Activated CD4-positive, alpha-beta T cell treated with anti-CD3 and anti-CD28 coated beads, Interleukin-10, Interleukin-2, amounts not matched to agents 100 ng/mL and 50 ng/mL, durations not matched to agents 16 hours and 8 hours (primary cell): ENCODE measurements at places on chromosomes 7 and 10.

DNA sequence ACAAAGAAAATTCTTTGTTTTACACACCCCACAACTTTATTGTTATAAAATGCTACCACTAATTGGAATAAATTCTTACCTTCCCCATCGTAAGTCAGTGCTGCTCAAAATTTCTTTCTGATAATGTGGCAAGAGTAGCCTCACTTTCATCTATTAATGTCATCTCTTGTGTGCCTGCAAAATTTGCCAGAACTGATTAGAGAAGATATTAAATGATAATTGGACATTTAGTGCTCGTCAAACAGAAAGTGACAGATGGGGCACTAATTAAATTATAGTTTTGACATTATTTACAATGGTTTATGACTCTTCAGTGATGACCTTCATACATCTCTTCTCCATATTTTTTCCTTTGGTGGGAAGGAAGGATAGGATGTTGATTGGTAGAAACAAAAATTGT lies 690.9 kb downstream of the NXPH1 start:
- DNase-seq = no peak

GRCh38 chr7:144854839-144855424 lies 19.1 kb upstream of the TPK1 start:
- DNase-seq = no peak

DNA sequence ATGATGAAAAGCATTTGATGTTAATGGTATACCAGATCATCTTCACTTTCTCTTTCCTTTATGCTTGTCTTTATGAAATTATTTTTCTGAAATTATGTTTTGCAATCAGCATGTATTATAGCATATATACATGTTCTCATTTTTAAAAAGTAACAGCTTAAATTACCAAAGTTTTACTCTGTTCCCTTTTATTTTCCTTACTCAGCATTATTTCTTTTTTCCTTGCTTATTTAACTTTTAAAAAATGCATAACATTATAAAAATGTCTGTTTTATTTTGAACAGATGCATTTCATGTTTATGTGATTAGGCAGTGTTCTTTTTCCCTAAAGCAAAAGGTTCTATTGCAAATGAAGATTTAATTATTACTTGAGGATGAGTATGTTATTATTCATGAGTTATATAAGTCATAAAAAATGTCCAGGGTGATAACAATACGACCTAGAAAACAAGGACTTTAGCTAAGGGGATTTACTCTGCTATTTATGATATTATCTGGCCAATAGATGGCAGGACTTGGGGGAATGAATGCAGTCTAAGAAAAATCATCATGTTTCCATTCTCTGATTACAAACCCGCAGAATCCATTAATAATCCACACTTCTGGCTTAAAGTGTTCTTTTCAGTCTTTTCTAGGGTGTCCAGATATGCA lies 38.5 kb downstream of the CABCOCO1 start:
- no peak for DNase-seq

GRCh38 chr10:101018600-101019439 lies 12.1 kb downstream of the PDZD7 start:
- DNase-seq = peak; percentile 85

DNA sequence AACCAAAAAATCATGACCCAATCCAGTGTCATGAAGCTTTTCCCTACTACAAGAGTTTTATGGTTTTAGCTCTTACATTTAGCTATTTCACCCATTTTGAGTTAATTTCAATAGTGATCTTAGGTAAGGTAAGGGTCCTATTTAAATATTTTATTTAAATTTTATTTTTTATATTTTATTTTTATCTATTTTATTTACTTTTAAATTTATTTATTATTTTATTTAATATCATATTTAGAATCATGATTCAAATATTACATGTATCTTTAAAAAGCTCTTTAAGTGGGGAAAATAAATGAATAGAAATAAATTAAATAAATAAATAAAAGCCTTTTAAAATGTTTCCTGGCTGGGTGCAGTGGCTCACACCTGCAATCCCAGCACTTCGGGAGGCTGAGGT lies 276.0 kb downstream of the SKIDA1 start:
- DNase-seq = no peak

DNA sequence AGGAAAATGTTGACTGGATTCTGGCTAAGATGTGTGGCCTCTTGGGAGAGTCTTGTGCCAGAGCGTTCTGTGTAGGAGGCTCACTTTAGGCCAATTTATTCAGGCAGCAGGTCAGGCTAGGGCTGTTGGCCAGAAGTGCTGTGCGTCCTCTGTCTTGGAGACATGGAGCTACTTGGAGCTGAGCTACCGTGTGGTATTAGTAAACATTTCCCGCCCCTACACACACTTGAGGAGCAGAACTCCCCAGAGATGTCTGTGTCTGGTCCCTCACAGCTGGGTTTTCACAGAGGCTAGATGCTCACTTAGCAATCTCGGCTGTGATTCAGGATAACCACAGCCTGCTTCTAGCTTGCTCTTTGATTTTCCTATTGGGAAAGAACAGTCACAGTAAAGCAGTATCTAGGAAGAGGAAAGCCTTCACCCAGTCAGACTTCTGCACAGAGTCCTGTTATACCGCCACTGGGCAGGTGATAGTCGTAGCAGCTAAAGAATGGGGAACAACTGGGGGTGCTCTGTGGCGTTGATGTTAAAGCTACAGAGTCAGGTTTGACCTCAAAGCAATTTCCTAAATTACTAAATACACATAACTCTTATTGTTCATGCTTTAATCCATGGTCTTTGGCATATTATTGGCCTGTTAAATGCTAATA lies 86.7 kb downstream of the MDFIC start:
- peak; percentile 32 for DNase-seq

GRCh38 chr7:371119-371778 lies 81.3 kb downstream of the FOXL3 start:
- DNase-seq = no peak

DNA sequence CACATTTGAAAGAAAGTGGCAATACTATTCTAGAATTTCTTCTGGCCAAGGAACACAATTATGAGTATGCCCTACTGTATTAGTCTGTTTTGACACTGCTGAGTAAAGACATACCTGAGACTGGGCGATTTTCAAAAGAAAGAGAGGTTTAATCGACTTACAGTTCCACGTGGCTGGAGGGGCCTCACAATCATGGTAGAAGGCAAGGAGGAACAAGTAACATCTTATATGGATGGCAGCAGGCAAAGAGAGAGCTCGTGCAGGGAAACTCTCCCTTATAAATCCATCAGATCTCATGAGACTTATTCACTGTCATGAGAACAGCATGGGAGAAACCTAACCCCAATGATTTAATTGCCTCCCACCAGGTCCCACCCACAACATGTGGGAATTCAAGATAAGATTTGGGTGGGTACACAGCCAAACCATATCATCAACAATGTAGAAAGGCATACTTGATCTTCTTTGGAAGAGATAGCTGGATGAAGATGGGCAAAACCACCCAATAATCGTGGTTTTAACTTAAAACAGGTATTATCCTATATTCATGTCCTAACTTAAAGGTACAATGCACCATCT lies 113.9 kb downstream of the ETV1 start:
- DNase-seq = no peak

GRCh38 chr10:45471059-45471458 lies 97.0 kb downstream of the ALOX5 start:
- DNase-seq = no peak

- no peak for DNase-seq
Observed at GRCh38 chr7:147937428-147937827, 653.1 kb upstream of the C7orf33 start.

- no peak for DNase-seq
Observed at GRCh38 chr10:74825371-74826141, 844 bp upstream of the KAT6B start.

- no peak for DNase-seq
Observed at GRCh38 chr7:17535776-17536175, 237.3 kb downstream of the AHR start.

DNA sequence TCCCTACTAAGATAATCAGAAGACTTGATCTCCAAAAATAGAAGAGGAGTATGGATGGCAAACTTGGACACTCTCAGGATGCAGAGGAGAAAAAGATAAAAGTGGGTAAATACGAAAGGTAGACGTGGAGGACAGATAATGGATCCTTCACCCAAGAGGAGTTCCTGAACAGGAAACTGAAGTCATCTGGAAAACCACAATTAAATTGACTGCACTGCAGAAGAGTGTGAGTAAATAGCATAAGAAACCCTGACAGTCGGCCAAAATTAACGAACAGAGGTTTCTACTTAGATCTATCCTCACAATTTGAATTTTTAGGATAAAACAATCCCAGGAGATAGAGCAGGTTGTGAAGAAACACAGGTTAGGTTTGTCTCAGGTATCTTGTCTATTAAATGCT lies 70.5 kb downstream of the SDK1 start:
- DNase-seq = peak; percentile 3

DNA sequence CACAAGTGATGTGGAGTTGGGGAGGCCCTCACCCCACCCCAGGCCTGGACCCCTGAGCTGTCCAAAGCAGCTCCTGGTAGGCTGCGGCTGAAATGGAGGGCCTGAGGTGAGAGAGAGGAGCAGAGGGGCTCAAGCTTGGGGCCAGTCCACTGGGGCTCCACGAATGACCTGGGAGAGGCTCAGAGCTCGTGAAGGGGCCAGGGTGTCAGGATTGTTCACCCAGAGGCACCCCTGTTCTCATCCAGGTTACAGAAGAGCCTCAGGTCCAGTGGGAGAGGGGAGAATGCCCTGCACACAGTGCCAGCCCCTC lies 102.2 kb upstream of the RET start:
- no peak for DNase-seq

DNA sequence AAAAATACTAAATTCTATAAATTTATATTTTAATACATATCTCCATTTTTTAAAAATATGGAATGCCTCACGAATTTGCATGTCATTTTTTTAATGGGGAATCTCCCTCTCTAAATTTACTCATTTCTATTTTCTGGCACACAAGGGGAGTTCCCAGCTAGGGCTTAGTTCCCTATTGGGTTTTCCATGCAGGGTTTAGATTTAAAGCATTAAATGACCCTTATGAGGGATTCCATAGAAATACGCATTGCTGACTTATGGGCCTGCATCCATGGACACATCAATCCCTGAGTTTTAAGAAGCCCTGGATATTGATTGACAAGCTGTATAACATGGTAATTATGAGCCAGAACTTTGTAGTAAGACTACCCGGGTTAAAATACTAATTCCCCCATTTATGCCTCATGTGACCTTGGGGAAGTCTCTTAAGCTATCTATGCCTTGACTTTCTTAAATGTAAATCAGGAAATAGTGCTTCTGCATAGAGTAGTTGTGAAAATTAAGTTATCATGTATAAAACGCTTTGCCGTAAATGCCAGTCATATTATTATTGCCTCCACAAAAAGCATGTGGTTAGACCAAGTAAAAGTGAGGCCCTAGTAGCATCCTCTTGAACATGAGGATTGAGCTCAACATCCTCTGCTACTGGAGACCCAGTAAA lies 78.8 kb upstream of the ANKRD1 start:
- DNase-seq = no peak

GRCh38 chr7:1200045-1200444 lies 32.6 kb upstream of the UNCX start:
- DNase-seq = no peak

DNA sequence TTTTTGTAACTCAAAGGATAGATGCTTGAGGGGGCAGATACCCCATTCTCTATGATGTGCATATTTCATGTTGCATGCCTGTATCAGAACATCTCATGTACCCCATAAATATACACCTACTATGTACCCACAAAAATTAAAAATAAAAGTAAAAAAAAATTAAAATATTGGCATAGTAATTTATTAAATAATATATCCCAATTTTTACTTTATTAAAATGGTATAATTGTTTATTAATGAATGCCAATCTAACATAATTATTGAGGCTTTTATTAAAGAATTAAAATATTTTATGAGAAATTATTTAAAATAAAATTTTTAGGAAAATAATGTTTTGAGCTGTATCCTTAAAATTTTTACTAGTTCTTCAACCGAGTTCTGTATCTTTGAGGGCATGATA lies 18.9 kb upstream of the HBP1 start:
- DNase-seq = no peak

GRCh38 chr10:83543691-83544462 lies 595.4 kb upstream of the GHITM start:
- DNase-seq = no peak

DNA sequence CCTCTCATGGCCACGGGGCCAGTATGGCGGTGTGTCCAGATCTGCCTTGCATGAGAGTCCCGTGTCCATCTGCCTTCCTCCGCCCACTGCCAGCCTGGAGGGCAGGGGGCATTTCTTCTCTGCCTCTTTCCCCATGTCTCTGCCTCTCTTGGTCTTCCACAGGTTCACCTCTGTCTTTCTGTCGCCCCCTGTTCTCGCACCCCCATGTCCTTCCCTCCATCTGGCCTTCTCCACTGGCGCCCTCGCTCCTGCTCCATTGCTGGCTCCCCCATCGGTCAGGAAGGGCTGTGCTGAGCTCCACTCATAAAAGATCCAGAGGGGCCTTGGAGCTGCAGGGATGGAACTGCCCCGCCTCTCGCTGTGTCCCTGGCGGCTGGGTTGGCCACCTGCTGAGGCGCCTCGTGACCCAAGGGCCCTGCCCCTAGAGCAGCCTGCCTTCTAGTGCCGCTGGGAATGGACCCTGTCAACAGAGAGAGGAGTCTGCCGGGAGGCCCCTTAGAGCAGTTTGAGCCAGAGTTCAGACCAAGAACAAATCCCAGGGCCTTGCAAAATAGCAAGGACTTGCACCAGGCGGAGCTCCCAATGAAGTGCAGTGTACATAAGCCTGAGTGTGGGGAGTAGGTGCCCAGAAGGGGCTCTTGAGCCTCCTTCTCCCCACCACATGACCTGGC lies 42.0 kb downstream of the GOLGA7B start:
- DNase-seq = no peak

DNA sequence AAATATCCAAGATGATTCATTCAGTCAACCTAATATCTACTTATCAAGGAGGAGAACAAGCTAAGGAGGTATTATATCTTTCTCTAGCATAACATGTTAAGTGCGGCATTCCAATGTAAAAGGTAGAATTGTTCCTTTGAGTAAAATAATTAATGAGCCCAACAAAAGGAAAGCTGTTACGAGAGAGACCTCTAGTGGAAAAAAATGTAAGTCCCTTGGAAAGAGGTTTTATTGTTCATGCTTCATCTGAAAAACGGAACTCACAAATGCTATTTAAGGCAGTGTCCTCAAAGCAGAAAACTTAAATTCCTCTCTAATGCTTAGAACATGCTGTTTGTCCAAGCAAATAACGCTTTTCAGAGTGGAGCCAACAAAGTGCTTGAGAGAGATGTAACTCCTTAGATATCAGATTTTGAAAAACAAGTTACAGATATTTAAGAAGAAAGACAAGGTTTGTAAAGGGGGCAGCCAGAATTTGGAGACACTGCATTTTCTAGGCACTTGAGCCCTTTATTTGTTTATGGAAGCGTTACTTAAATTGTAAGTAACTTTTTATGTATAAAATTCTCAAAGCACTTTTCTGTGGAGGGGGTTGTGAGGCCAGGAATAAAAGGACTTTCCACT lies 119.9 kb downstream of the TFEC start:
- peak; percentile 11 for DNase-seq

GRCh38 chr10:127798111-127798510 lies 61.1 kb downstream of the FOXI2 start:
- no peak for DNase-seq

- DNase-seq = no peak
Observed at GRCh38 chr7:29977886-29978651, 11.5 kb downstream of the SCRN1 start.
